ENCODE measurements at places on chromosomes 5 and 9. TPM values are rescaled to one million over a fixed set of nuclear protein-coding genes. Genes with fewer than 3 reads are reported as not detected.

The RC3H2 gene
- 39.9 TPM for total RNA-seq

The ATP6V0E1 gene
- total RNA-seq = 260 TPM

The PRELID1 gene
- 106 TPM for total RNA-seq

The DRD1 gene
- total RNA-seq = 0.81 TPM

The AGXT2 gene
- total RNA-seq = 6.6 TPM

The PCDHA8 gene
- 0.49 TPM for total RNA-seq

The GABRA1 gene
- total RNA-seq = not detected

The PTCH1 gene
- 57.9 TPM for total RNA-seq

The HTR4 gene
- 3.8 TPM for total RNA-seq

The ZNF169 gene
- 6.0 TPM for total RNA-seq

The TCERG1 gene
- 35.5 TPM for total RNA-seq

The PCDHA1 gene
- total RNA-seq = 0.06 TPM

The PCDH1 gene
- total RNA-seq = 90.6 TPM

The SAXO1 gene
- 0.03 TPM for total RNA-seq

The CXCL14 gene
- 4.7 TPM for total RNA-seq

The SPOCK1 gene
- total RNA-seq = 13.6 TPM

The ALDH1A1 gene
- total RNA-seq = 452 TPM

The SPATA31D4 gene
- total RNA-seq = not detected

The DNAJA1 gene
- 96.7 TPM for total RNA-seq

The SLC9A3 gene
- total RNA-seq = 537 TPM

The SLC36A3 gene
- not detected for total RNA-seq

The ITGA1 gene
- total RNA-seq = 67.1 TPM

The RGS3 gene
- total RNA-seq = 142 TPM

The RGS7BP gene
- total RNA-seq = 1.5 TPM

The RANBP3L gene
- 3.9 TPM for total RNA-seq

The TAF11L7 gene
- not detected for total RNA-seq

The MLANA gene
- not detected for total RNA-seq

The CNTFR gene
- total RNA-seq = 23.0 TPM

The ABLIM3 gene
- total RNA-seq = 15.1 TPM

The PLAC8L1 gene
- not detected for total RNA-seq

The PKD2L2 gene
- not detected for total RNA-seq

The UGT3A2 gene
- total RNA-seq = not detected

The CCNI2 gene
- total RNA-seq = 8.4 TPM

The CACFD1 gene
- 79.3 TPM for total RNA-seq

The SHOC1 gene
- total RNA-seq = not detected

The NDUFAF2 gene
- total RNA-seq = 14.4 TPM

The CYLC2 gene
- not detected for total RNA-seq

The IFNK gene
- total RNA-seq = not detected

The TNFSF15 gene
- total RNA-seq = 2.2 TPM

The MSX2 gene
- total RNA-seq = 2.5 TPM

The SEMA4D gene
- total RNA-seq = 66.2 TPM

The ISOC1 gene
- total RNA-seq = 25.1 TPM

The GPR151 gene
- total RNA-seq = not detected

The NSUN2 gene
- 37.1 TPM for total RNA-seq

The FAM200C gene
- 5.4 TPM for total RNA-seq

The IRX4 gene
- total RNA-seq = not detected

The PAEP gene
- not detected for total RNA-seq

Data from mucosa of gallbladder (tissue), 1 donor.